ENCODE measurements at places on chromosomes 1 and 21. TPM values are rescaled to one million over a fixed set of nuclear protein-coding genes. Genes with fewer than 3 reads are reported as not detected.

The PTPN14 gene
- 43.7 TPM for total RNA-seq

The HSD3B2 gene
- total RNA-seq: not detected

- no peaks in the 10 kb centered on the region for H3K36me3 ChIP-seq
- no peak overlapping the region for H3K4me3 ChIP-seq
- DNase-seq: no peak
- H3K27me3 ChIP-seq: no peaks in the 10 kb centered on the region
Observed at GRCh38 chr21:35171385-35171784, 122.3 kb upstream of the RUNX1 start.

DNA sequence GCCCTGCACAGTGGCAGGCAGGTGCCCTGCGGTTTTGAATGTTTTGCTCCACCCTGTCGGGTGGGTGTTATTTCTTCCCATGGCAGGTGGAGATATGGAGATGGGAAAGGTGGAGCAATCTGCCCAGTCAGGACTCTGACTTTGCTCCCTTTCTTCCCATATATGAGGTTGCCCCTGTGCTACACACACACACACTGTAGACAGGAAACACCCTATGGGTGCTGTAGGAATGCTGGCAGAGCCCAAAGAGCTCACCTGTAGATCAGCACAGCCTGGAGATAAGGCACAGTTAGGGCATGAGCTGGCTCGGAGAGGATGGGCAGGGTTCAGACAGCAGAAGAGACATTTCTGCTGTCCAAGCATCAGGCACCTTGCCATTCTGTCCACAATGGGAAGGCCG lies 246.0 kb upstream of the AJAP1 start:
- no peaks in the 10 kb centered on the region for H3K27me3 ChIP-seq
- no peaks in the 10 kb centered on the region for H3K36me3 ChIP-seq
